Psoas muscle (tissue), 8 donors: ENCODE measurements at places on chromosomes 2 and 18. TPM values are rescaled to one million over a fixed set of nuclear protein-coding genes. Genes with fewer than 3 reads are reported as not detected.

HADHA gene
- 617 TPM for total RNA-seq

KCNIP3 gene
- 0.93 TPM for total RNA-seq

NT5DC4 gene
- total RNA-seq, result not detected

SPHKAP gene
- 0.07 TPM for total RNA-seq

CDKL4 gene
- 0.99 TPM for total RNA-seq

MYCN gene
- 0.36 TPM for total RNA-seq
